ENCODE measurements at places on chromosomes 1 and 21. TPM values are rescaled to one million over a fixed set of nuclear protein-coding genes. Genes with fewer than 3 reads are reported as not detected.

DNA sequence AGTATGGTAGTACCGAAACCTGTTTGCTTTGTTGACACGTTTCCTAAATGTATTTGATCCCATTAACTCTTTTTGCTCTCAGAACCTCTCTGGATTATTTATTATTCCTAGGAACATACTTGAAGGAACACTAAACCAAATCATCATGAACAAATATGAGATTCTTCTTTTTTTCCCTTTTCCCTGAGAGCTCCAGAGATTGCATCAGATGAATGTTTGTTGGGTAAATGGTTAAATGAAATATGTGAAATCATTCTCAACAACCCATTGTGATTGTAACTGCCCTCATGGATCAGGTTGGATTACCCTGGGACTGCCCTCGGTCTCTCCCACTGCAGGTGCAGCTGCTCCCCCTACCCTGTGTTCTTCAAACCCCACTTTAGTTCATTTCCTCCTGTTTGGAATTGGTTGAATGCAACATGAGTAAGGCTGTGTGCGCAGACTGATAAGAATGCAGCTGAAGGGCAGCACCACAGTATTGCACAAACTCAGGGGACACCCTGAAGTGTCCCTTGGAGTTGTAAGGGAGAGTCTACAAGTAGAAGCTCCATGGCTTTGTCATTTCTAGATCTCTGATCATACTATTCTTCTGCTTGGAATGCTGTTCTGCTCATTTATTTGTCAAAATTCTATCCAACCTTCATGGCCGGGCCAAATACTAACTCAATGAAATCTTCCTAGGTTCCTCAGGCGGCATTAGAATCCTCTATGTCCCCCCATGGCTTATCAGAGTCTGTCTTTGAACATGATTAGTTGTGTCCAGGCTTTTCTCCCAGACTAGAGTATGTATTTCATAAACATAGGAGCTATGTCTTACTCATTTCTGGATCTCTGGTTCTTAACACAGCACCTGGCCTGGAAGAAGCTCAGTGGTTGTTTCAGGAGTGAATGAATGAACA lies 47.1 kb upstream of the NEK2 start:
- no peak for DNase-seq

DNA sequence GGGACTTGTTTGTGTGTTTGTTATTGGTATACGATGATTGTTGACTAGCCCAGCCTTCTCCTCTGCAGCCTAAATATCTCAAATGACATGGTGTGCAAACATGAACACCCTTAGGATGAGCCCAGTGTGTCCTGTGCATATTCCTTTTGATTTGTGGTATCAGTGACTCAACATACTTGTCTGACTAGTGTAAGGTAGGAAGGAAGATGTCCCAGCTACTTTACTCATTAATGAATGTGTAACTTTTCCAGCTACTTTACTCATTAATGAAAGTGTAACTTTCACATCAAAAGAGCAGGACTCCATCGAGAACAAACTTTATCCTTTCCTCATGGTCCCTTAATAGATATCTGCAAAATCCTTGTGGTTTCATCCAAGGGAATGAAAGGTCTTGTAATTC lies 2.7 kb upstream of the ZNF692 start:
- DNase-seq = no peak

DNA sequence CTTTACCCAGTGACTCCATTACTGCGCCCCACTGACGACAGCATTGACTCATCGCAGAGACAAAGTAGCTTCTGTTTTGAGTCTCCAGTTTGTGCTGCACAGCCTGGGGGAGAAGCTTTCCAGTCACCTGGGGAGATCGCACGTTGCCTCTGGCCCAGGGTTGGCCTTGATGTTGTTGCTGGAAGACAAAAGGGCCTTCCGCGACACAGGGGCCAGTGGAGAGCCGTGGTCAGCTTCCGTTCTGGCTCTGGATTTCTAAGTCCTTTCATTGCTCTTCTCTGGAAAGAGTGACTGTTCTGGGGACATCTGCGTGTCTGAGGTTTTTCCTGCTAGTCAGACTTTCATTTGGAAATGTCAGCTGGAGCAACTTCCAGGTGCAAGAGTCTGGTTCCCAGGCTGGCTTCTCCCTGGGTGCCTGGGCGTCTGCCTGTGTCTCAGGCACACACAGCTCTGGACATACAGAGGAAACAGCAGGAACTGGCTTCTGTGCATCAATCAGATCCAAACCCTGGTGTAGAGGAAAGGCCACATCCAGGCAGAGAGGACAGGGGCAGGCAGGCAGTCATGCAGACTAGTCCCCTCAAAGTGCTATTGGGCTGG lies 257.0 kb downstream of the SIPA1L2 start:
- DNase-seq = no peak

GRCh38 chr1:241157435-241157834 lies 199.6 kb downstream of the RGS7 start:
- DNase-seq = no peak

DNA sequence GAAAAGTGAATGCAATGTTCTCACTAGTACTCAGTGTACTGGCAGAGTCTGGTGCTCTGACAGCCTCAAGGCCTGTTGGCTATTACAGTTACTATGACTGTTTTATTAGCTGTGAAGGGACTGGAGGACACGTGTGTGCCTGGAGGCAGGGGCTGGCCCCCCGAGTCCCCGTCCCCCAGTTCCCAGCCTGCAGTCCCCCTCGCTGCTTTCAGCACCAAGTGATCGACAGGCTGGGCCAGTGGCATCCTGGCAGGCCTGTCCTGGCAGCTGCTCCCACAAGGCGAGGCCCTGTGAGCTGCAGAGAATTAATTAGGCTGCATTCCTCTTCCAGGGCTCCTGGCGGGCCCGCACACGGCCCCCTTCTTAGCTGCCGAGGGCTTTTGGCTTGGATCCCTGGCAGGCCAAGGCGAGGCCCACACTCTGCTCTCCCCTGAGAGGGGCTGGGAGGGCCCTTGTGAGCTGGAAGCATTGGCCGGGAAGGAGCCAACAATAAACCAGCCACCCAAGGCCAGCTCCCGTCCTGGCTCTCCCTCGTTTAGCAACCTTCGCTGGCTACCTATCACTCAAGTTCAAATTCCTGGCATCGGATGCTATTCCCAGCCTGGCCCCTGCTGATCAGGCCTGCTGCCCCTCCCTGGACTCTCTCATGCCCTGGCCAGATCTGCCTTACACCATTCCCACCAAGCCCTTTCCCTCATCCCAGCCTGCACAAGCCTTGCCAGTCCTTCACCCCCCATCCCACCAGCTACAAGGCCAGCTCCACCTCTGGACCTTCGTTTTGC lies 9.8 kb downstream of the EDN2 start:
- no peak for DNase-seq

DNA sequence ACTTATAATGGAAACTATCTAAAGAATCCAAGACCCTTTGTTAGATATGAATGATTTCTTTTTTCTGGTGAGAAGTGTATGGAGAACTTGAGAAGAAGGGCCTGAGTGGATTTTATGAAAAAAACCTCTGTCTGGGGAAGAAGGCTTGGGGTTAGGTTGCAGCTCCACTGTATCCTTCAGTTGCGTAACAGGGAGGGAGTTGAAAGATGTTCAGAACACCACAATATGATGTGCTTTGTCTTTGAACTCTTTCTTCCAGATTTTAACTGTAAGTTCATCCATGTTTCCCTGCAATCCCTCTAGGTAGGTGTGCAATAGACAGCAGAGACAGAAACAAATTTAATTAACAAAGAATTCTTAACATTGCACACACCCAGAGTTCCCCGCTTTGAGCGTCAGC lies 125.8 kb upstream of the NFIA start:
- no peak for DNase-seq

DNA sequence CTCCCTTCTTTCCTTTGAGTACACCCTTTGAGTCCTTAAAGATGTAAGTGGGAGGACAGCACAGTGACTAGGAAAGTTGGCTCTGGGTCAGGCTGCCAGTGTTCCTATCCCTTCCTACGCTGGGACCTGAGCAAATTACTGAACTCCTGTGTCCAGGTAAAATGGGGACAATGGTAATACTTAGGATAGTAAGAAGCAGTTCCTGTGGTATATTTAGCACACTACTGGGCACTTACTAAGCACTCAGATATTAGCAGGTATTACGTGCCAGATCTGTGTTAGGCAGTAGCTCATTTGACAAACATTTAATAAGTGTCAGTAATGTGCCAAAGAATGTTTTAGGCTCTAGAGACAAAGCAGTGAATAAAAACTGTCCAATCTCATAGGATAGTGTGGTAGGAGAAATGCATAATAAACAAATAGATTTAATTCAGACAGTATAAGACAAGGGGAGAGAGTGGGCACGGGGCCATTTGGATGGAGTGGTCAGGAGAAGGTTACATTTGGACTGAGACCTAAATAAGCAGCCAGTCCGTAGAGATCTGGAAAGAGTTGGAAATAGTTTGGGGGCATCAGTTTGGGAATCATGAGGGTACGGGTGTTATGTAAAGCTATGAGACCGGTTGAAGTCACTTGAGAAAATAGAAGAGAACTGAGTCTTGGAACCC lies 26.2 kb upstream of the ZFP69B start:
- no peak for DNase-seq

DNA sequence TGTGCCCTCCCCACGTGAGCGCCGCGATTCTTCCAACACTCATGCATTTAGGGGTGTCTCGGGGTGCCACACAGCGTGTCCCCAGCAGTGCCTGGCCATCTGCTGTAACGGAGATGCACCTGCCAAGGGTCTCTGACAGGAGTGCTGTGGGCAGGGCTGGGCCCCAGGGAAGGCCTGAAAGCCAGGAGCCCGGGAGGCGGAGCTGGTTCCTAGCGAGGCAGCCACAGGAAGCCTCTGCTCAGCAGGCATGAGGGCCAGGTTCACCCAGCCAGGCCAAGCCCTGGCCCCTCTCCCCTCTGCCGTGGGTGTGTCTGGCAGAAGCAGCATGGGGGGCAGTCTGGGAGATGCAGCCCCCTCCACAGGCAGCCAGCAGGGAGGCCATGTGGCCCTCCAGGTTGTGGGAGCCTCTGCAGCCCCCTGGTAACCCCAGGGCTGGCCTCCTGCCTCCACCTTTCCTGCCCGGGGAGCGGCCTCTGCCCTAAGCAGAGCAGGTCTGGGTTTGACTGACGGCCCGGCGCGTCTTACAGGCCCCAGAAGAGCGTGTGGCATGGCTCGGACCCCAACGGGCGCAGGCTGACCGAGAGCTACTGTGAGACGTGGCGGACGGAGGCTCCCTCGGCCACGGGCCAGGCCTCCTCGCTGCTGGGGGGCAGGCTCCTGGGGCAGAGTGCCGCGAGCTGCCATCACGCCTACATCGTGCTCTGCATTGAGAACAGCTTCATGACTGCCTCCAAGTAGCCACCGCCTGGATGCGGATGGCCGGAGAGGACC lies 30.4 kb downstream of the SLC19A1 start:
- DNase-seq = no peak

- DNase-seq = no peak
Observed at GRCh38 chr1:37128091-37128490, 93.8 kb upstream of the GRIK3 start.

LORICRIN gene
- total RNA-seq = not detected

RBBP4 gene
- 182 TPM for total RNA-seq

TMEM82 gene
- total RNA-seq = not detected

SLAMF7 gene
- not detected for total RNA-seq

CD1D gene
- total RNA-seq = 0.06 TPM

DYNLT5 gene
- total RNA-seq = 15.9 TPM

SOD1 gene
- total RNA-seq = 157 TPM

C1orf87 gene
- total RNA-seq = not detected

All from glomerular endothelial cell (primary cell).